ENCODE measurements at places on chromosomes 1 and 21.

DNA sequence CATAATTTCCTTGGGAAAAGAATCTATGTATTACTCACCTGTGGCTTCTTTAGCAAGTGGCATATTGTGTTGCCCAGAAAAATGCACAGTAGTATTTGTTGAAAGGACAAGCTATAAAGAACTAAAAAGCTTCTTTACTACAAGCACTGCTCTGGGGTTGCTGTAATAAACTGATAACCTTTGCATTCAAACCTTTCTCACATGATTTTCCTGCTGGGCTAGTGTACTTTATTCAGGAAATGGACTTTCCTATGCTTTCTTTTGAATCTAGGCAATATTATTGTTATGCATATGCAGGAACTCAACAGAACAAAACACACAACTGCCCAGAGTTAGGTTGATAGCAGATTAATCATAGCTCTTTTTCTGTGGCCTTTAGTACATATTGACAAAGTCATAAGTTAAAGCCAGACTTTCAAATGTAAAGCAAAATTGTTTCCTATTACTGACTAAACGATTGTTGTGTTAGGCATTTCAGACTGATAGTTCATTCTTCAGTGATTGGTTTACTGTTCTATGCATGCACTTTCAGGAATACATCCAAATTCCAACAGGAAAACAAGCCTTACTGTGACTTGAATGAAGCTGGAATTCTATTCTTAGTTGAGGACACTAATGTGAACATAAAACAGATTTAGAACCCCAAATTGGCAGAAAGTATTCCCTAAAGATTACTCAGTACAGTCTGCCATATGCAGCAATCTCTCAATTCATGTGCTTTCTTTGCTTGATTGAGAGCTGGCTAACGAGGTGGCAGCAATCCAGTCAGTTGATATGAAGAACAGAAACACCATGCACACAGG, 564.3 kb upstream of the NEGR1 start:
- no peak for DNase-seq

- no peak for DNase-seq
These were observed 29.9 kb downstream of the ACTN2 start for GRCh38 chr1:236716160-236716559.

DNA sequence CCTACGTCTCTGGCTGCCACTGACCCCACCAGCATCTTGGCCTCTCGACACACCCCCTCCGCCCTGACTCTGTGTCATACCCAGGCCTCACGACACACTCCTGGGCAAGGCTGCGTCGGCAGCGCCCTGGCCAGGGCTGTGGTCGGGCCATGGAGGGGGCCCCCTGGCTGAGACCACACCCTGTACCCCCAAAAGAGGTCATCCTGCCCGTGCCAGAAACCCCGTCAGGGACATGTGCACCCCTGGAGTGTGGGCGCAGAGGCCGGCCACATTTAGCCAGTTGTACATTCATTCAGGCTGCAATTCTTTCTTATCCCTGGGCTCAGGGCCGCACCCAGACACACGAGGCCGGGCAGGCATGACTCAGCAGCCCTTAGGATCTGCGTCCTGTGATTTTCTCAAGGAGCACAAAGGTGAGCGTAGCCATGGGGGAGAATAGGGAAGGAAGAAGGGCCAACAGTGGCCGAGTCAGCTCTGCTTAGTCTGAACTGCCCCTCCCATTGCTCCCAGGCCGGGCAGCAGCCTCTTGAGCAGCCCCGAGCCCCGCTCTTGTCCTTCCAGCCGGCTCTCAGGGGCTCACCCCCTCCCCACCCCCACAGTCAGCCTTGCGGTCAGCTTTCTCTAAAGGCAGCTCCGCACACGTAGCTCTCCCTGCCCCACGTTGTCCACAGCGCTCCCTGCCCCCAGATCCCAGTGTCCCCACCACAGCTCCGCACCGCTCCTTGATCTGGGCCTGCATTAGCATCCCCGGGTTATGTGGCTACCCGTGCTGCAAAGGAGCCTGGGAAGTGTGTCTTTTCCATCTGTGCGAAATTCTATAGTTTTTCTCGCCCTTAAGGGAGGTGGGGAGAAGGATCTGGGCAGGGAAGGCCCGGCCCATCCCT, 7.9 kb downstream of the CSTB start:
- DNase-seq, result peak; percentile 96

DNA sequence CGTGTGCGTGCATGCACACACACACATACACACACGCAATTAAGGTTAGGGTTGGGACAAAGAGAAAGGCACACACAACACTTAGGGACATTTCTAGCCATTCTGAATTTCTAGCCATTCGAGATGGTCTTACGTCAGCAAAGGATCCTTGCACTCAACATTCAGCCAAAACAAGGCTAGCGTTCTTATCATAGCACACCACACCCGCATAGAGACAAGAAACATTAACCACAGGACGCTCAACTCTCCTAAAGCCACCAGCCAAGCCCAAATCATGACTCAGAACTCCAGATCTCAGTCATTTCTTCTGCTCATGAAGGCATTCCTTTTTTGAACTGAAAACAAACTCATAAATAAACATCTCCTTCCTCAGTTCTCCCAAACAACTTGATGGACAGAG, 106.8 kb downstream of the LMO4 start:
- peak; percentile 56 for DNase-seq

GRCh38 chr1:109304226-109304920, 2.4 kb downstream of the MYBPHL start:
- no peak for DNase-seq

GRCh38 chr1:203056012-203056411, 29.7 kb downstream of the PPFIA4 start:
- no peak for DNase-seq

DNA sequence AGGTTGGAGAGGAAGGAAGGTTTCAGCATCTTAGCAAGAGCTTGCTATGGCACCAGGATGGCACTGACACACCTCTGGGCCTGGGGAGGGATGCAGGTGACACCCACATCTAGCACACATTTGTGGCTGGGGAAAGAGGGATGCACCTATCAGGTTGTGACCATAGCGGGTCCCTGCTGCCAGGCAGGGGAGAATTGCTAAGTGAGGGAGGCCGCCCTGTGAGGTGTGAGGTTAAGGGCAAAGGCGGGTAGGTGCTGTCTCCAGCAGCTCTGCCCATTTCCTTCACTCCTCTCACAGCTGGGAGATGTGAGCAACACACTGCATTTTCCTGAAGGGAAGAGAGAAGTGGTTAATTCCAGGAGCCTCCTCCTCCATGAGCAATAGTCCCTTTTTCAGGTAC, 83.2 kb upstream of the TLR5 start:
- DNase-seq, result no peak

GRCh38 chr1:229836324-229836723, 210.3 kb downstream of the URB2 start:
- DNase-seq, result no peak

- DNase-seq, result no peak
These were observed 241.5 kb downstream of the FOXD2 start for GRCh38 chr1:47679301-47679791.
